ENCODE measurements at places on chromosomes 12 and 14.

GRCh38 chr12:48038085-48038484 is 33.8 kb upstream of the COL2A1 start:
- no peak for DNase-seq

DNA sequence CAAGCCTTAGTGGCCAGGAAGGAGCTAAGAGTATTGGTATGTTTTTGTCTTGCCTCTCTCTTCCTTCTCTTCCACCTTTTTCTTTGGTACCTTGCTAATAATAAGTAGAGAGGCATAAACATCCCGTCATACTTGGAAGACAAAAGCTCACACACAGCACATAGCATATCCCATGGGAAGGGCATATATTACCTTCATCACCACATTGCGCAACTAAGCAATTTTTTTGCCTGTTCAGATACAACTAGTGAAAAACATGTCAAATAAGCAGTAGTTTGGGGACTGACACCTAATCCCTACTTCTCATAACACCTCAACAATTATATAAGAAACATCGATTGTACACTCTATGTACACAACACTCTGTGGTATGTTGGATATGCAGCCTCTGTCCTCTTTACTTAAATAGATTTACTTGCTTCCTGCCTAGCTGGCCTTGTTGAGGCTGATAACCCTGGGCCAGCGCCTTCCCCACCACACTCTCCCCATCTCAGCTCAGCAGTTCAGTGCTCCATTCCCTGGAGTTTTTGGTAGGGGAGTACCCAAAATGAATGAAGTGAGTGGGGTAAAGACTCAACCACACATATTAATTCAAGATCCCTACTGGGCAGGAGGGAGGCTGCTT is 35.4 kb downstream of the MBIP start:
- DNase-seq = no peak

DNA sequence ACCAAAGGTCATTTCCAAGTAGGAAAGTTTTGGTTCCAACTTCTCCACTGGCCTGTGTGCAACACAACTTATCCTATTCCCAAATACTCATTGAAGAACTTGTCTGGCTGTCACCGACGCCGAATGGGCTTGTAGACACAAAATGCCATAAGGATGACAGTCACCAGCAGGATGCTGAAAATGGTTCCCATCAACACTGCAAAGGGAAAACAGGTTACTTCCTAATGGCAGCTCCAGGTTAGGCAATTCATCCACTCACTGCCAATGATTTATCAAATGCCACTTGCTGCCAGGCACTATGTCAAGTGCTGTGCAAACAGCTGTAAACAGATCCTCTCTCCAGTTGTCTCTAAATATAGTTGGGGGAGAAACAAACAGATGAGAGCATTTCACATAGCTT is 6.1 kb downstream of the C12orf76 start:
- DNase-seq = no peak

DNA sequence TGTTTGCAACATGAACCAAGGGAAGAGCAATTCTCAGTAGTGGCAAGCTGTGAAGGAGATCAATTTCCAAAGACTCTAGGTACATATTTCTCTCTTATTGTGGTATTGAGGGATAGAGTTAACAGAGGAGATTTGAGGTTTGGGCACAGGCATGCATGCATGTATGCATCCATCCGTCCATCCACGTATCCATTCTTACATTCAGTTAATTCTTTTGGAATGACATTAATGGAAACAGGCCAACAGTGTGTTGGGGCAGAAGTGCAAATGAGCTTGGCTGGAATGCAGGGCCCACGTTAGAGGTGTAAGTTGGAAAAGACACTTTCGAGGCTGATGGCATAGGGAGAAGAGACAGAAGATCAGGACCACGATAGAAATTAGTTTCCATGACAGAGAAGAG is 216.9 kb upstream of the PELI2 start:
- no peak for DNase-seq

GRCh38 chr14:53368711-53369201 is 215.6 kb upstream of the DDHD1 start:
- no peak for DNase-seq

GRCh38 chr14:99909513-99910064 is 116.4 kb downstream of the EML1 start:
- no peak for DNase-seq

- DNase-seq = no peak
Observed at GRCh38 chr12:30567082-30567481, 128.6 kb downstream of the IPO8 start.

GRCh38 chr14:20774258-20774824 is 6.1 kb downstream of the EDDM3B start:
- DNase-seq = no peak

DNA sequence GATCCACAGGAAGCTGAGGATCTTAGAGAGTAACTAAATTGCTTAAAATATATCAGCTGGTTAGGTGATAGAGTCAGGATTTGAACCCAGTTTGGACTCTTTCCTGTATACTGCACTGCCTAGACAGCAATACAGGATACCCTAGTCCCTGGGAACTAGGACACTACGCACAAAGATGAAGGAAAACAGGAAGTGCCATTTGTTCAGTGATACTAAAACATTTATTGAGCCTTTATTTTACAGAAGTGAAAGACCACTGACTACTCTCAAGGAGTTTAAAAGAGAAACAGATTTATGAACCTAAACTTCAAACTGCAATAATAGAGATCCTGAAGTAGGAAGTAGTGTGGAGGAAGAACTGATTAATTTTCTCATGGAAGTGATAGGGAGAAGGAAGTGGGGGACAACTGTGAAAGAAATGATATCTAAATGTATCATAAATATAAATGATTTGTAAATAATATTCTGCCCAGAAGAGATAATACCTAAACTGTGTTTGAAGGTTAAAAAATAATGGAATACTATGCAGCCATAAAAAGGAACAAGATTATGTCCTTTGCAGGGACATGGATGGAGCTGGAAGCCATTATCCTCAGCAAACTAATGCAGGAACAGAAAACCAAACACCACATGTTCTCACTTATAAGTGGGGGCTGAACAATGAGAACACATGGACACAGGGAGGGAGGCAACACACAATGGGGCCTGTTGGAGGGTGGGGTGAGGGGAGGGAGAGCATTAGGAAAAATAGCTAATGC is 18.2 kb downstream of the MSRB3 start:
- no peak for DNase-seq

DNA sequence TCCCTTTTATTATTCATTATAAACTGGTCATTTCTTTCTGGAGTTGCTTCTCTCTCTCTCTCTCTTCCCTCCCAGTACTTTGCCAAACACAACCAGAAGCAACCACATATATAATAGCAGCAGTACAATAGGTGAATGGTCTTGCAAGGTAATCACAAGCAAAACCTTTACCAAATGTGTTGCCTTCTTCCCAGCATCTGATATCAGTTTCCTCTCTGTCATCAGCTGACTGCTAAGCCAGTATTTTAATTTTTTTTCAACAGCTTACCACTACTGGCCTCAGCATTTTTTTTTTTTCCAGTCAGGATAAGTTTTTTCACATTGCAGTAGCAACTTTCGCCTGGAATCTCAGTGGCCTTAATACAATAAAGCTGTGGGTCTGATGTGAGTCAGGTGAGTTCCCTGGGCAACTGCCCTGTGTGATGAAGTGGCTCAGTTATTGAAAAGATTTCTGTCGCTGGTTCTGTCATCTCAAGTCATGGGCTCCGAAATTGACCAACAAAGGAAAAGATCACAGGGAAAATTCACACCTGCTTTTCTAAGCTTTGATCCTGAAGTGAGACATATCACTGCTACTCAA is 282.5 kb upstream of the AMIGO2 start:
- no peak for DNase-seq

GRCh38 chr12:321606-322326 is 59.1 kb upstream of the SLC6A13 start:
- no peak for DNase-seq

All from GM12864 (cell line).